ENCODE measurements at places on chromosomes 12 and 14. TPM values are rescaled to one million over a fixed set of nuclear protein-coding genes. Genes with fewer than 3 reads are reported as not detected.

GRCh38 chr12:64824500-64825142, at the start of gene TBC1D30:
Gene TBC1D30, plus strand, starts transcription at chr12:64824647. Its CDS starts 233 bp downstream, at chr12:64824880.
- peaks cover 44% of the 10 kb centered on the region for H3K4me1 ChIP-seq
- H3K4me3 ChIP-seq, result peak within 1 kb of the TSS; percentile 20
- H3K27ac ChIP-seq, result no peak within 1 kb of the TSS
- peaks cover 73% of the 10 kb centered on the region for H3K27me3 ChIP-seq
- no peak for DNase-seq

Gene ISCA2
- total RNA-seq, result 32.4 TPM

DNA sequence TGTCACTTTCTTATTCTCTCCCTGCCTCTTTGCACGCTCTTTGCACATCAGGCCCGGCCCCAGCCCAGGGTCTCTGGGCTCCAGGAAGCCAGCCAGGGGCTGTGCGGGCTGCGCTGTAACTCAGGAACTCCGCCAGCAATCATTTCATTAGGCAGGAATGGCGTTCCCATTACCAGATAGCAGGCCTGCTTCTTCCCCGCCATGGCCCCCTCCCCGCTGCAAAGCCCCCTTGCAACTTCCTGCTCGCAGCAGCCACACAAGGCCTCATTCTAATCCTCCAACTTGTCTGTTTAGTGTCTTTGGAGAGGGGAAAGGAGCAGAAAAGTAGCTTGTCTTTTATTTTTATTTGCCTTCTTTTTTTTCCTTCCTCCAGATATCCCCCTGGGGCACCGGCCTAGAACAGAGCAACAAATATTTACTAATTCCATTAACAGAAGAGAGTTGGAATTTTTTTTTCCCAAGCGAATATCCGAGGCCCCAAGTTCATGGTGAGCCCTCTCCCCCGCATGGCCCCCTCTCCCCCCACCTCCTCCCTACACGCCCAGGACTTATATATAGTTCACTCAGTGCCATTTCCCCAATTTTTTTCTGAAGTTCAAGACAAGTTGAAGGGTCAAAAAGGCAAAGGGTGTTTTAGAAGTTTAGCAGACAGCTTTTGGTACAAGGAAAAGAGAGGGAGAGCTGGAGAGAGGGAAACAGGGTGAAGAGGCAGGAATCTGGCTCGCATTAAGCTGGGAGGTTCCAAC, 329.4 kb upstream of the TBX3 start:
- H3K4me1 ChIP-seq, result no peaks in the 10 kb centered on the region
- no peak for DNase-seq
- no peaks in the 10 kb centered on the region for H3K36me3 ChIP-seq
- no peak overlapping the region for H3K4me3 ChIP-seq
- H3K27me3 ChIP-seq, result no peaks in the 10 kb centered on the region
- H3K27ac ChIP-seq, result no peak overlapping the region

DNA sequence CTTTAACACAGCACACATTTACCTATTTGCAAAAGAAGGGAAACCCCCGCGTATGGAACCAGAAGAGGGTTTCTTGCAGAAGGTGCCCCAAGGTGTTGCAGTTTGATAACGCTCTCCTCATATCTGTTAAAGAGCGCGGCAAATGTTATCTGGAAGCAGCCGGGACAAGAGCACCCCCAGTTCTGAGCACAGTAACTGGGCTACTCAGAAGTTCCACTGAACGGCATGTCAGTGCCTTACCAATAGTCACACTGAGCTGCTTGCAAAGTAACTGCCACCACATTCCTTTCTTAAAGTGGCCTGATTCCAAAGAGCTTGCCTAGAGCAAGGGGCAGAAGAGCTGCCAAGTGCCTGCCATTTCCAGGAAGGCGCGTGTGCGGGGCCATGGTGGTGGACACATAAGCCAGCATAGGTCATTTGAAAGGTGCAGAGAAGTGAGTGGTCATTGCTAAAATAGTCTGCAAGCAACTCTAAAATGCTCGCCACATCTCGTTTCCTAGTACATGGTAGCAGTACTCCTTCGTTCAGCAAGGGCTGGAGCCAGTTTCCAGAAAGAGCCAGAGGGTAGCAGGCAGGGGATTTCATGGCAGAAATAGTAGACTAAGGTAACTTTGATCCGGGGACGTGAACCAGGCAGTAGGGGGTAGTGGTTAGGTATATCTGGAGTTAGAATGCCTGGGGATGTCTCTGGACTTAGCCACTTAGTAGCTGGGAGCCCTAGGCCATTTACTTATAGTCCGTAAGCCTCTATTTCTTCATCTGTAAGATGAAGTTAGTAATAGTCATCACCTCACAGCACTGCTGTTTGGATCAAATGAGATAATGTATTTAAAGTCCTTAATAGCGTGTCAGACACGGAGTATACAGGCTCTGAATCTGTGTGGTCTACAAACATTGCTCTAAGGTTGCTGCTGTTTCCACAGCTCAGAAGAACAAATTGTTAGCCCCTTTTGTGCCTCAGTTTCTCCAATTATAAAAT, 37.6 kb downstream of the SPTB start:
- no peaks in the 10 kb centered on the region for H3K4me1 ChIP-seq
- no peaks in the 10 kb centered on the region for H3K36me3 ChIP-seq
- no peak for DNase-seq

Gene B4GALNT1
- total RNA-seq, result 6.4 TPM

DNA sequence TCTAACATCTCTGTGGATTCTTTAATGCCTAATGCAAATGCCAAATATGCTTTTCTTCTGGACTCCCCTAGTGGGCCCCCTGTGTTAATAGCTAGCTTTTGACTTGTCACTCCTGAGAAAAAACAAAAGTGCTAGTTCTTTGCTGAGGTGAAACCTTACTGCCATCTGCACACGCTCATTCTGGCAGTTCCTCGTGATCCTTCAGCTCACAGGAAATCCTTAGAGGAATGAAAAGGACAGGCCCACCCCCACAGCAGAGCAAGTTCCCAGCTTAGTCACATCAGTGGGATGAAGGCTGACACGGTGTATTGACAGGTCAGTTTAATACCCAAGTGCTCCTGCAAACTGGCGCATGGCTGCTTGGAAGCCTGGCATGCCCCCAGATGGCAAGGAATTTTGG, 165.1 kb upstream of the ATP2B1 start:
- no peak overlapping the region for H3K27ac ChIP-seq
- H3K27me3 ChIP-seq, result no peaks in the 10 kb centered on the region
- H3K4me1 ChIP-seq, result no peaks in the 10 kb centered on the region
- H3K36me3 ChIP-seq, result no peaks in the 10 kb centered on the region

DNA sequence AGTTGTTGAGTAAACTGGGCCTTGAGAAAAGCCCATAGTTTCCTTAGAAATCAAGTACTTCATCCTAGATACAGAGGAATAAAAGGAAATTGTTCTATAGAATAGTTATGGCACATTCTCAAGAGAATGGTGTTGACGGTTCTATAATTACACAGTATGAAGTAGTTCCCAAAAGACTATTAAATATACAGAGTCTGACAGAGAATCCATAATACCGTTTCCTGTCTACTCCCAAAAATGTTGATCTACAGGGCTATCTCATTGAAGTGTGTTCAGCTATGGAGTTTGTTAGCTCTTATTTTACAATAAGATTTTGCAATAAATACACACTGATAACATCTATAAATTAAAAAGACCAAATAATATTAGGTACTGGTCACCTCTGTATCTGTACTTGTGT, 799.7 kb downstream of the RPS29 start:
- H3K4me1 ChIP-seq, result no peaks in the 10 kb centered on the region
- H3K4me3 ChIP-seq, result no peak overlapping the region
- H3K27ac ChIP-seq, result no peak overlapping the region
- no peaks in the 10 kb centered on the region for H3K27me3 ChIP-seq
- no peaks in the 10 kb centered on the region for H3K36me3 ChIP-seq

GRCh38 chr14:35158951-35159653, 36.8 kb downstream of the PRORP start:
- no peak overlapping the region for H3K27ac ChIP-seq
- no peak for DNase-seq
- no peaks in the 10 kb centered on the region for H3K36me3 ChIP-seq
- no peak overlapping the region for H3K4me3 ChIP-seq
- H3K4me1 ChIP-seq, result peaks cover 30% of the 10 kb centered on the region

Gene HAL
- not detected for total RNA-seq

GRCh38 chr12:87529413-87529812, 499.8 kb downstream of the C12orf50 start:
- no peaks in the 10 kb centered on the region for H3K36me3 ChIP-seq
- H3K4me3 ChIP-seq, result no peak overlapping the region
- no peaks in the 10 kb centered on the region for H3K4me1 ChIP-seq
- H3K27ac ChIP-seq, result no peak overlapping the region
- no peaks in the 10 kb centered on the region for H3K27me3 ChIP-seq
- DNase-seq, result no peak

DNA sequence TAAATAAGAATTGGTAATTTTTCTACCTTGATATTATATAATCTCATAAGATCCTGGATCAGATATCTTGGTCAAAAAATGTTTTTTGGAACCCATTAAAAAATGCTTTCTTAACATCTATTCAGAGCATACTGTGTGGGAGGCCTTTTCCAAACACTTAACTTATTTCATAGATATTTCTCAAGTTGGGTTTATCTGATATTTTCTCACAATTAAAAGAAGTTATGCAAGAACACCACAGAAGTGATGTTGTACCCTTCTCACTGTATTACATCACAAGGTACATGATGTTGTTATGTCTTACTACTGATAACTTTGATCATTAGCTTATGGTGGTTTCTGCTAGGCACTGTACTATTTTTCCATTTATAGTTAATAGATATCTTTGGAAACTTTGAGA, 23.4 kb upstream of the PRPF39 start:
- no peaks in the 10 kb centered on the region for H3K4me1 ChIP-seq
- H3K4me3 ChIP-seq, result no peak overlapping the region
- H3K27me3 ChIP-seq, result no peaks in the 10 kb centered on the region
- no peaks in the 10 kb centered on the region for H3K36me3 ChIP-seq
- DNase-seq, result no peak
- H3K27ac ChIP-seq, result no peak overlapping the region

Gene BATF
- 2.7 TPM for total RNA-seq

DNA sequence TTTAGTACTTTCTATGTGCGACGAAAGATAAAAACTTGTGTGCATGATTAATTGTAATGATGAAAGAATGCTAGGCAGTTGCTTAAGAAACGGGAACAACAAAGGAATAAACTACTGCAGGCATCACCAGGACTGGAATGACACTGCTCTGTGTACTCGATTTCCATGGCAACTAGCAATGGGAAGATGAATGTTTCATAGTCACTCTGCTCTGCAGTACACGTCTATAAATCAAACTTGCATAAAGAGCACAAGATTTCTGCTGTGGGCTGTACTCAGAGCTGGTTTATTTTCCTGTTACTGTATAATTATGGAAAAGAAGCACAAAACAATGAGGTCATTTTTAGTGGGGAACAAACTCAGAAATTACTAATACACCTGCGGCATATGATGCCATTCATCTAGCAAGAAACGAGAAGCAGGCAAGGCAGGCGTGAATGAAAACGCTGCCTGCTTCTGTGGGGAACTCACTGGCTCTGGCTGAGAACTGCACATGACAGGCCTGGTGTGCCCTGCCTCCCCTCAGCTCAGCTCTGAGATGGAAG, 41.8 kb downstream of the EFCAB11 start:
- H3K36me3 ChIP-seq, result no peaks in the 10 kb centered on the region
- peak overlapping the region; percentile 53 for H3K27ac ChIP-seq
- H3K4me1 ChIP-seq, result peaks cover 32% of the 10 kb centered on the region
- peak; percentile 10 for DNase-seq
- H3K4me3 ChIP-seq, result no peak overlapping the region

GRCh38 chr12:16155938-16156337, 121.5 kb downstream of the SLC15A5 start:
- no peak for DNase-seq
- no peaks in the 10 kb centered on the region for H3K4me1 ChIP-seq
- no peak overlapping the region for H3K27ac ChIP-seq
- no peak overlapping the region for H3K4me3 ChIP-seq
- H3K36me3 ChIP-seq, result no peaks in the 10 kb centered on the region

Gene ASCL1
- total RNA-seq, result not detected

DNA sequence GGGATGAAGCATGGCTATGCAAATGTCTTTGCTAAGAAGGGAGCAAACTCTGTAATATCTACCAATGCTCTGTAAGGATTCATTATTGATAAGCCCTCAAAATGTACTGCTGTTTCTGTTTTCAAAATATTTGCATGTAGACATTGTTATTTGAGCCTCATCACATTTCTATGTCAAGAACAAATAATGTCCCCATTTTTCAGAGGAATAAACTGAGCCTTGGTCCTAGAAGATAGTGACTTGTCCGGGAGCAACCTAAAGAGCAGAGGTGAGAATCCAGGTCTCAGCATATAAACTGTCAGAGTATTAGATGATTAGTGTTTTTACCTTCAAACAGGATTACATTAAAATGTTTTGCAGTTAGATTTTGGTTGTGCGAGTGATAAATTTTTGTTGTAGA, 125.5 kb upstream of the SRRM4 start:
- H3K27ac ChIP-seq, result no peak overlapping the region
- H3K36me3 ChIP-seq, result no peaks in the 10 kb centered on the region
- no peaks in the 10 kb centered on the region for H3K4me1 ChIP-seq
- no peaks in the 10 kb centered on the region for H3K27me3 ChIP-seq

- DNase-seq, result no peak
- H3K4me3 ChIP-seq, result no peak overlapping the region
- peak overlapping the region; percentile 68 for H3K27ac ChIP-seq
- peaks cover 41% of the 10 kb centered on the region for H3K4me1 ChIP-seq
- no peaks in the 10 kb centered on the region for H3K27me3 ChIP-seq
- H3K36me3 ChIP-seq, result no peaks in the 10 kb centered on the region
Measured at GRCh38 chr14:68268197-68268596, 448.6 kb downstream of the RAD51B start.

GRCh38 chr14:93994919-93995682, 2.0 kb upstream of the CCDC197 start:
- H3K4me1 ChIP-seq, result no peaks in the 10 kb centered on the region
- peak; percentile 29 for DNase-seq
- peak overlapping the region; percentile 60 for H3K27ac ChIP-seq
- H3K36me3 ChIP-seq, result no peaks in the 10 kb centered on the region
- no peak overlapping the region for H3K4me3 ChIP-seq

GRCh38 chr12:81381951-81382350, 304.1 kb downstream of the ACSS3 start:
- H3K36me3 ChIP-seq, result no peaks in the 10 kb centered on the region
- H3K27me3 ChIP-seq, result no peaks in the 10 kb centered on the region
- H3K4me3 ChIP-seq, result no peak overlapping the region

Gene CEBPE
- total RNA-seq, result not detected

DNA sequence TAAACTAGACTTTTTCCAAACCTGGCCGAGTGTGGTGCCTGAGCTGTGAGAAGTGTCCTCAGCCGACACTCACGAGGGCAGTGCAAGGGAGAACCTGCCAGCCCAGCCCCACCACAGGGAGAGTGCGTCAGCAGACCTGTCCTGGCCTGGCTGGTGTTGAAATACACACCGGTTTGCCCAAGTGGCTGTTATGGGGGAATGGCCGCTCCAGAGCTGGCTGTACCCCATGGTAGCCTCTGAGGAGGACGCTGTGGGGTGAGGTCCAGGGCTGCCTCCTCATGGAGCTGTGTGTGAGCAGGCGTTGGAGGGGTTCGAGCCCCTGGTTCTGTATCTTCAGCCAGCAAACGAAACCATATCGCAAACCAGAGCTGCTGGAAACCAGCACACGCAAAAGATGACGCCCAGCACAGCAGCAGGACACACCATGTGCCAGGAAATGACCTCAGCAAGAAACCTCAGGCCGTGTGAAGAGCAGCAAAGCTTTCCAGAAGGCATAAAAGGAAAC, 9.4 kb downstream of the ANKRD9 start:
- DNase-seq, result peak; percentile 44
- peak overlapping the region; percentile 72 for H3K27ac ChIP-seq

GRCh38 chr12:6772331-6772695, at the start of gene LAG3:
Gene LAG3, plus strand, starts transcription at chr12:6772520. Its CDS starts 333 bp downstream, at chr12:6772853.
- H3K36me3 ChIP-seq, result no peaks in the 10 kb centered on the region
- peak; percentile 38 for DNase-seq
- H3K4me3 ChIP-seq, result no peak within 1 kb of the TSS
- H3K4me1 ChIP-seq, result peaks cover 6% of the 10 kb centered on the region
- no peaks in the 10 kb centered on the region for H3K27me3 ChIP-seq

Gene CCDC196
- not detected for total RNA-seq

Gene NOVA1
- 6.8 TPM for total RNA-seq
